NCI-H2081 (cell line): ENCODE measurements at places on chromosomes 1 and 21.

- no peak for DNase-seq
Observed at GRCh38 chr1:55321942-55322341, 106.8 kb upstream of the USP24 start.

- no peak for DNase-seq
Observed at GRCh38 chr1:71184410-71184809, 103.6 kb upstream of the ZRANB2 start.

DNA sequence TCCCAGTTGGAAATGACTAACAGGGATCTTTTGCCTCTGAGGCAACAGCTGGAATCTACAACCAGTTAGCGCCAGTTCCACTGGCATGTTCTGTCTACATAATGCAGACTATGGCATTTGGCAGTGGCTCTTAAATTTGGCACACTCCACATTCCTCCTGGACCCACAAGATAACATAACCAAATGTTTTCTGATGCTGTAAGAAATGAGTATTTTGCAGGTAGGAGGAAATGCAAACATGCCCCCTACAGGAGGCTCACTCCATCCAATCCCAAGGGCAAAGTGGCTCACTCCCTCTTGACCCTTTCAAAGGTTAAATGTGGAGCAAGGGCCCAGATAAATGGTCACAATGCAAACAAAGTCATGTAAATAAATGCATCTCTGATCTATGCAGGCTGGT, 129.2 kb upstream of the PROX1 start:
- DNase-seq: no peak

DNA sequence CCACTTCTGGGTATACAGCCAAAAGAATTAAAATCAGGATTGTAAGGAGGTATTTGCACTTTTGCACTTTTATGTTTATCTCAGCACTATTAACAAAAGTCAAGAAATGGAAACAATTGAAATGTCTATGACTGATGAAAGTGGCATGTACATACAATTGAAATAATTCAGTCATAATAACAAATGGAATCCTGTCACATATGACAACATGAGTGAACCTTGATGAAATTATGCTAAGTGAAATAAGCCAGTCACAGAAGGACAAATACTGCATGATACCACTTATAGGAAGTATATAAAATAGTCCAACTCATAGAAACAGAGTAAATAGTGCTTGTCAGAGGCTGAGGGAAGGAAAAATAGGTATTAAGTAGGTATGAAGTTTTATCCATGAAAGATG, 3.4 kb upstream of the SPTA1 start:
- DNase-seq: no peak
